DMS53 (cell line): ENCODE measurements at places on chromosomes 3 and 15.

GRCh38 chr15:66094331-66094730 lies 159.2 kb downstream of the MEGF11 start:
- DNase-seq, result no peak

GRCh38 chr3:70565861-70566260 lies 253.4 kb upstream of the MDFIC2 start:
- DNase-seq, result no peak

DNA sequence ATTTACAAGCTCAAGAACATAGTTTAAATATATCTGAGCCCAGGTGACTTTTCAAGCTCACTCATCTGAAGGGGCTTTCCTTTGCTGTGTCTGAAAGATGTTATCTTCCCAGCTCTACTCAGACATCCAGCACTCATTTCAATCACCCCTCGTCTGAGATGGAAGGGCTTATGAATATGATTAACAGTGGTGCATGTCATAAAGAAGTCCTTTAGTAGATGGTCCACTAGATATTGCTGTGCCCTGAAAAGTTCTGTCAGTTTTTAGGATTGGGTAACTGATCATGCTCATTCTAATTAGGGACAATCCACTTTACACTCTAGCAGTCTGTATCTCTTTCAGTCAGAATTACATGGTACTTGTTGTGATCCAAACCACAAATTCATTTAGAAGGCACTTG lies 28.3 kb downstream of the RETNLB start:
- DNase-seq, result no peak

- no peak for DNase-seq
These were observed 639 bp downstream of the MKRN3 start for GRCh38 chr15:23566071-23566554.

- DNase-seq, result no peak
These were observed 665.5 kb downstream of the GBE1 start for GRCh38 chr3:81095956-81096355.

GRCh38 chr15:50116477-50116876 lies 2.6 kb downstream of the ATP8B4 start:
- DNase-seq, result peak; percentile 51

GRCh38 chr3:135499426-135499825 lies 466.1 kb upstream of the PPP2R3A start:
- DNase-seq, result no peak

DNA sequence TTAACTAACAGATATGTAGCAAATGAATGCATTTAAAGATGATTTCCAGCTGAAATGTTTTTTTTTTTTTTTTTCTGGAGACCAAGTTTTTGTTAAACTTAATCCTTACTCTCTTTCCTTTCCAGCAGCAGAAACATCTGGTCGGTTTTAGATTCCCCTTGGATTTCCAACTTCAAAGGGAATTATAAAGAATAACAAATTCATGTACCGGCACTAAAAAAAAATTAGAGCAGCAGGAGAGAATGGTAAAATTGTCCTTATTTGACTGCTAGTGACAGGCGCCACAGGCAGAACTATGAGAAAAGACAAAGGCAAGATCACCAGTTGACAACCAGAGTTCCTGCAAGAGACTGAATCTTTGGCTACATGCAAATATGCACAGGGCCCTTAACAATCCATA lies 393.3 kb downstream of the TIGIT start:
- DNase-seq, result no peak

DNA sequence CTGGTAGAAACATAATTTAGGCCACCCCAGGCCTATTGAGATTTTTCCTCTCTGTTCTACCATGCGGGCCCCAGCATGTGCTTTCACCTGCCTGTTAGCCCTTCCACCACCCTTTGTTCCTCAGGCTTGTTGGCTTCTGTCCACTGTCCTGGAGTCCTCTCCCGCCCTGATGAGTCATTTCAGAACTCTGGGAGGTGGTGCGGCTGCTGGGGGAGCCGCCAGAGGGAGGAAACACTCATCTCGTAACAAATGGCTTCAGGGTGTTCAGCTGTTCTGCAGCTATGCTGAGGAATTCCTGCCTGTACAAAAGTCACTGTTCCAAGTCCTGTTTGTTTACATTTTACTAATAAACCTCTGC lies 36.3 kb downstream of the LRTM1 start:
- DNase-seq, result peak; percentile 88

GRCh38 chr3:47846186-47846879 lies 43.4 kb downstream of the DHX30 start:
- no peak for DNase-seq

GRCh38 chr3:134144694-134145093 lies 106.0 kb downstream of the RYK start:
- DNase-seq, result peak; percentile 7

DNA sequence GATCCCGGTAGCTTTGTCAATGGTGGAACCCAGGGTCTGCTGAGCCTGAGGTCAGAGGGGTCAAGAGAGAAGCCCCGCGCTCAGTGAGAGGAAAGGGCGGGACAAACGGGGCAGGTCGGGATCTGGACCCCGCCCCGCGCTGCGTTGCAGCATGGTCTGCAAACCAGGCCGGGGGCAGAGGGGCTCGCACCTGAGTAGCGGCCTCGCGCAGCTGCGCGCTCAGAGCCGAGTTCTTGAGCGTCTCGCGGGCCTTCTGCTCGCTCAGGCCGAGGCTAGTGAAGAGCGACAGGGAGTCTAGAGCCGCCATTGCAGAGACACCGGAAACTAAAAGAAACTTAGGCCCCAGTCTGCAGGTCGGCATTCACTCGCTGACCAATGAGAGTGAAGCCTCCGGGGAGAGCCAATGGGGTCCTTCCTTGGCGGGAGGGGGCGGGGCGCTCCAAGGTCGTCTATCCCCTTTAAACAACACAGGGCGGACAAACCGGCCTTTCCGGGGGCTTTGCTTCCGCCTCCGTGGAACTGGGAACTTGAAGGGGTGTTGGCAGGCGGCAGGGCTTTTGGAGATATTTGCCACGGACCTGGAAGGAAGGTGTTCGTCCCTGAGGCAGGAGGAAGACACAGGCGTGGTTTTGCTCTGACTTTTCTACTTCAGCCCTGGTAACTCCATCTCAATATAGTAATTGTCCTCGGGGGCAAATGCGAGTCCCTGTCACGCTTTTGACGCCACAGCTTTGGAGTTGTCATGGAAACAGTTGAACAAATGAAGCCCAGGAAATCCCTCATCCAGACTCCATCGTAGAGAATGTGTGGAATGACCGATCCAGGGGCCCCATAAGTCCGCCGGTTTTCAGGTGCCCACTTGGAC lies at the start of gene QARS1:
QARS1 (minus strand) TSS at position 331 of the 865 bp plus-strand sequence; CDS start at position 307, 24 bp downstream.
- peak; percentile 86 for DNase-seq

DNA sequence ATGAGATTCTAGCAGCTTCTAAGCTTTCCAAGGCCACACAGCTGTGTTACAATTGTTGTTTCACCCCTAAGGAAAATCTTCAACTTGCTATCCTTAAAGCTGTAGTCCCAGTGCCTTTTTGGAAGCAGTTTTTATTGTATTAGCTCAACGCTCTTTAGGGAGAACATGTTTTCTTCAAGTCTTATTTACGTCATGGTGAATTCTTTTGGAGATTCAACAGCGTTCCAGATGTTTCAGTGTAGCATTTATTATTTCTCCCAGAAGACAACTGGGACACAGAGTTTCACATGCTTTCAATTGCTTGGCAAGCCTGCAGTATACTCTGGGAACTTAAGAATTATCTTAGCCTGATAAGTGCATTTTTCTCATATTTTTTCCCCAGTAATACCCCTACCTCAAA lies 888.3 kb downstream of the PLOD2 start:
- DNase-seq, result no peak

DNA sequence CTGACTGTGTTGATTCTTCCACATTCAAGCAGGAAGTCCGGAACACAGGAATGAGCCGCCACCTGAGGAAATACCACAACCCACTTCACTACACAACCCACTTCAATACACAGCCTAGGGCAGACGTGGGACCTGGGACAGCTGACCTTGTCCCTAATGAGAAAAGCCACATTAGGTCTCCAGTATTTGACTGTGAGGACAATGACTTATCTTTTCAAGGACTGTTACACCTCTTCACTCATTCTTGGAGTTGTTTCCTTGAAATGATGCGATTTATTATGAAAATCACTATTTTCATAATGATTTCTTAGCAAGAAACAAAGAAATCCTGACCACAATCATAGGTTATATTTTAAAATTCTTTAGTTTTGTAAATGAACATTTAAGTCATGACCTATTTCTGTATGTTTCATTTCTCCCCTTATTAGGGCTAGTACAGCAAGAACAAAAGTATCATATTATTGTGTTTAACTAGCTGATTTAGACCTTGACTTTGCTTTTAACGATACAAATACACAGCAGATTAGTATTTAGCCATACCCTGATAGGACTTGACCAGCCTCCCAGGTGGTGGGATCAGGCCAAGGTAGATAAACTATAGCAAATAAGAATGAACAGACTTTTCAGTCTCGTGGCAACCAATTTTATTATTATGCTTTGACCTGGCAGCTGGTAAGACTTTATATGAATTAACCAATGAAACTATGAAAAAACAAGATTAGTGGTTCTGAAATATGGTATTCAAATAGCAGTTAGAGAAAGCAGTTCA lies 6.0 kb downstream of the RAB27A start:
- no peak for DNase-seq

DNA sequence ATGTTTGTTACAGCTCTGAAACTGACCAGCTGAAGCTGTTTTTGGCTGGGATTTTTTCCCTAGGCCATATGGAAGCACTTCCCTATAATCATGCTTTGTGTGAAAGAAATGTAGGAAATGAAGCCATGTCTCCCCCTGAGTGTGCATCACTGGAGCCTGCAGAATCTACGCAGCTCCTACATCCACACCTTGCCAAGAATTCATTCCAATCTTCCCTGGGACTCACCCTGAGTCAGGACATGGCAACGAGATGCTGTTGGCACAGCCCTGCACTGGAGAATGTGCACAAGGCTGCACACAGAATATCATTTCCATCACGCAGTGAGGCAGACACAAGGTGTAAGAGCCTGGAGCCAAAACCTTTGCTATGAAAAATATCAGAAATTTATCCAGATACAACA lies 189.5 kb downstream of the ADAMTSL3 start:
- no peak for DNase-seq

DNA sequence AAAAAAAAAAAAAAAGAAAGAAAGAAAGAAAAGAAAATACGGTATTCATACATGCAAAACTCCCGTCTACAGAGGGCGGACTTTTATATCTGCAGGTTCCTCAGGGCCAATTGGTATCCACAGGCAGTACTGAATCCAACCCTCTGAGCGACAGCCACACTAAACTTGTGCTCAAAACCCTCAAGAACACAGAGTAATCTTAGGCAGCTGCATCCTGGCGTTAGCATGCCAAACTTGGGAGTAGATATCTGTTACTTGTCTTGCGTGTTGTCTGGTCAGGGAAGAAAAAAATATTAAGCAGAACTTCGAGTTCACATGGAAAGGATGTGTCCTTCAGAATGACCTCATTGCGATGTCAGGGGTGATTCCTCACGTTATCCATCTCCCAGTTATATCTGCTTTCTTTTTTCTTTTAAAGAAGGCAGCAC lies 12.8 kb downstream of the SNAP23 start:
- no peak for DNase-seq

DNA sequence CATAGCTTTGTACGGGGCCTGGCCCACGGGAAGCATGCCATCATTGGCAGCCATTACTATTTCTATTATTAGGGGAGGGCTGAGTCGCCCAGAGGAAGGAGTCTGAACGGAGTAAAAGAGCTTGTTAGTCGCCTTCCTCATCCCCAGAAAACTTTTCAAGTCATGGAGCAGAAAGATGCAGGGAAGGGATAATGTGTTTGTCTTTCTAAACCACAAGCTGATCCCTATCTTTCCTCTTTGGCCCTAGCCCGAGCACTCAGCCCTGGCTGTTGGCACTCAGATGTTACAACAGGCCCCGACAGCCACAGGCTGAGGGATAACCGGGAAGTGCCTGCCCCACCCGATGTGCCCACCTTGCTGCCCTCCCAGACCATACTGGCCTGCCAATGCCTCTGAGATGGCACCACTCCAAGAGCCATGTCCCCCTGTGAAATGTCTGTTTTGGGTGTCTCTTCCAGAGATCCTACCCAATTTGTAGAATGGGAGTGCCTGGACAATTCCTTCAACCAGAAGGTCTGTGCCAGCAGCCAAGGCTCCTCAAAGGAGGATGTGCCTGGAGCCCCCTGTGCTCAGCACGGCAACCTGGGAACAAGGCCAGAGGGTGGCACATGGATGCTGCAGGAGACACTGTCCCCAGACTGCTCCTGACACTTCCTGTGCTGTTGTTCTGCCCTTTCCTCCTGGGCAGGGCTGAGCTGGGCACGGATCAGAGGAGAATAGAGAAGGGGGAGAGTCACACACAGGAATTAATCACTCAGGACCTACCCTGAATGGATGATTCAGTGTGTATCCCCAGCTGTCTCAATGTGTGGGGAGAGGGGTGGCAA lies 10.8 kb downstream of the PAK6 start:
- no peak for DNase-seq

- DNase-seq, result no peak
These were observed 258.2 kb downstream of the ADAMTS17 start for GRCh38 chr15:100083572-100083971.

DNA sequence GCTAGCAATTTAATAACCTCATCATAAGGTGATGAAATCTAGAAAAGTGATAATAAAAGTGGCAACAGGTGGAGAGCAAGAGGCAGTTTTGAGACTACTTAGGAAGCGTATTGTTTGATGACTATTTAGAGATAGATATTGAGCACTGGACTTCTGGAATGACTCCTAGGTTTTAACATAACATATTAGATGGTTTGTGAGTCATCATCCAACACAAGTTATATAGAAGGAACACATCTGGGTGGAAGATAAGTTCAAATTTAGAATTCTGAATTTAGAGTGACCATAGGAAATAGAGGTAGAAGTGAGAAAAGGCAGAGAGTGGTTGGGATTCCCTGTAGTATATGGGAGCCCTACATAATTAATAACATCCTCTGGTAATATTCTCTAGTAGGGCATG lies 282.8 kb upstream of the ALCAM start:
- DNase-seq, result no peak

DNA sequence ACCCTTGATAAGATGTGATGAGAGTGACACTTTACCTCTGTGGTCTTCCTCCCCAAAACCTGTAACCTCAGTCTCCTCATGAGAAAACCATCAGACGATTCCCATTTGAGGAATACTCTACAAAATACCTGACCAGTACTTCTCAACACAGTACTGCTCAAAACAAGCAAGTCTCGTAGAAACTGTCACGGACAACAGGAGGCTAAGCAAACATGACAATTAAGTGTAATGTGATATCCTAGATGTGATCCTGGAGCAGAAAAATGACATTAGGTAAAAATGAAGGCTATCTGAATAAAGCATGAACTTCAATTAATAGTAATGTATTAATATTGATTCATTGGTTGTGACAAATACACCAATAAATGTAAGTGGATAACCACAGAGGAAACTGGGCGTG lies 113.6 kb downstream of the CACNA2D3 start:
- DNase-seq, result peak; percentile 43

- DNase-seq, result peak; percentile 63
These were observed 75.9 kb upstream of the FGF12 start for GRCh38 chr3:192802957-192803899.
